ENCODE measurements at places on chromosomes 7 and 10. TPM values are rescaled to one million over a fixed set of nuclear protein-coding genes. Genes with fewer than 3 reads are reported as not detected.
A peak's percentile ranks its signal among the peaks of the same experiment; 100 is the strongest.

Gene SFRP5
- total RNA-seq = 0.56 TPM

Gene ZNF239
- 4.4 TPM for total RNA-seq

Gene SPDYE8
- total RNA-seq = not detected

Gene OR13A1
- total RNA-seq = not detected

Gene HTR5A
- total RNA-seq = not detected

Gene NT5C2
- 50.6 TPM for total RNA-seq

DNA sequence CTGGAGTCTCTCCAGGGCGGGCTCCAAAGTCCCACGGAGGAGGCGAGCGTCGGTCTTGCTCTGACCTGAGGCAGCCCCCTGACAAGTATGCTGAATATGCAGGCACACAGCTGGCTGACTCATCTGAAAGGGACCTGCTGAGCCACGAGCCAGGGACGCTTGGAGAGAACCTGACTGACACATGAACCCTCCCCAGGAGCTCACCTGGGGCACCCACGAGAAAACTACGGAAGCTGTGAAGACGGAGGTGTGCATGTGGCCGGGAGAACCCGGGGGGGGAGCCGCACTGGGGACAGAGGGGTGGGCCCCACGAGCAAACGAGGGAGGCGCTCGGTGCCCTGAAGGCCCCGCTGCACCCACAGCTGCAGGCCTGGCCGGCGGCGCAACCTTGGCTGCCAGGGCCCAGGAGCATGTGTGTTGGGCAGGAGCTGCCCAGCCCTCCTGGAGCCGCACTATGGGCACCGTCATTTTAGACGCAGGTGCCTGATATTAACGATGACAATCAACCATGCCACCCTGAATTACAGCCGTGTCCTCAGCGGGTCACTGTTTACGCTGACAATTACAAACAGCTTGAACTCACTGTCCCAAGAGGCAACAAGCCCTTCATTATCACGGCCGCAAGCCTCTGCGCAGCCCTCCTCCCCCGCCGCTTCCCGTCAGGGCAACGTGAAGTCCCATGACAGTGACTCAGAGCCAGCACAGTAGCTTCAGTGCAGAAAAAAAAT is 64.7 kb downstream of the DIP2C start:
- peak; percentile 92 for DNase-seq

DNA sequence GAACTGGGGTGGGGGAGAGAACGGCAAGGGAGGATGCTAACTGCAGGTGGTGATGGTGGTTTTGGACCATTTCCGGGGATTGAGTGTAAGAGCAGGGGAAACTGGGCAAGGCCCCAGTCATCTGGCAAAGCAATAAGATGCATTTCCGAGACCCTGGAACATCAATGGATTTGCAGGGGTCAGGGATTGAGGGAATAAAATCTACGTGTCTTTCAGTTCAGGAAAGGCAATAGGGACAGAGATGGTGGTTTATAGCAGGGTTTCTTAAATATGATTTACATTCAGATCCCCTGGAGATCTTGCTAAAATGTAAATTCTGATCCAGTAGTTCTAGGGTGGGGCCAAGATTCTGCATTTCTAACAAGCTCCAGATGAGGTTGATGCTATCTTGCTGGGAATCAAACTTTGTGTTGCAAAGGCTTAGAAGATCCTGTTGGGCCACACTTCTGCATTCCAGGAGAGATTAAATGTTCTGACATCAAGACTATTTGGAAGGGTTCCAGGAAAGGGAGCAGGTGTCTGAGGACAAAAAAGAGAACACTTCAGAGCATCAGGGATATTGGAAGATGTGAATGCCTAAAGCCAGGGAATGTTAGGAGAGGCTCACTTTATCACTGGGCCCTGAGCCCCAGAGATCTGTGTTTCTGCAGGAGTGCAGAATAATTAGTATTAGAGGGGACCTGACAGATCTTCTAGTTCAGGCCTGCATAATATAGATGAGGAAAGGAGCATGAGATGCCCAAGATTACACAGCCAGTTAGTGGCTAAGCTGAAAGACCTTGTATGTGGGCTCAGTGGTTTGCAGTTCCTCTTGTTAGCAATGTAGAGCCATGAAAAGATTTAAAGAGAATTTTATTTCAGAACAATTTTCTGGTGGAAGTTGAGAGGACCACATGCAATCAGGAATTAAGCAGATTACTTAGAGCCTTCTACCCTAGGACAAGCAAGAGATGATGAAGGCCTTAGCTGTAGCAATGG is 32.4 kb downstream of the BLNK start:
- no peak for DNase-seq

DNA sequence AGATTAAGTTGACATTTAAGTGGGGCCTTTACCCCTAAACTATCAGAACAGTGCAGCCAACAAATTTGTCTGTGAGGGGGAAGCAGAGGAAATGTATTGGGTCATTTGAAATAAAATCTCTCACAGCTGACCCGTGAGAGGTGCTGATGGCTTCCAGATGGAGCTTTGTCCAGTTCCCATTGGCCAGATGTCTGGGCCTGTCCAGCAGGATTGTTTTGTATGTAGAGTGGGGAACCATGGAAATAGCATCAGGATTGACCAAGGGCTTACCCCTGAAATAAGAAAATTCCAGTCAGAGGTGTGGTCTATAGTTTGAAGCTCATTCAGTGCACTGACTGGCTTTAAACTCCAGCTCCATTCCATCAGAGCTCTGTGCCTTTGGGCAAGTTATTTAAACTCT is 50.6 kb downstream of the INHBA start:
- DNase-seq = no peak

DNA sequence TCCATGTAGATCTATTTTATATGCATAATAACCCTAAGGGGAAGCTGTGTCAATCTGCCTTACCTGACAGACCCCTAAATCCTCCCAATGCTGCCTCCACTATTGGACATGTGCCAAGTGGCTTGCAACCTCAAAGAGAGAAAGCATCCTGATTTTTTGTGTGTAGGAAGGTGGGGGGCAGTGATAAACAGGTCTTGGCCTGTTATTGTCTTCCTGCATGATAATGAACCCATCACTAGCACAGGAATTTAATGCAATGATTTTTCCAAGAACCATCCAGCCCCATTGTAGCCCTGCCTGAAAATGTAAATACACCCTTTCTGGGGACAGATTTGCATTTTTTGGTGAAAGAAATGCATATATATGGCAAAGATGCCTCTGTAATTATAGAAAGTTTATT is 850.2 kb downstream of the LRMDA start:
- DNase-seq = no peak

DNA sequence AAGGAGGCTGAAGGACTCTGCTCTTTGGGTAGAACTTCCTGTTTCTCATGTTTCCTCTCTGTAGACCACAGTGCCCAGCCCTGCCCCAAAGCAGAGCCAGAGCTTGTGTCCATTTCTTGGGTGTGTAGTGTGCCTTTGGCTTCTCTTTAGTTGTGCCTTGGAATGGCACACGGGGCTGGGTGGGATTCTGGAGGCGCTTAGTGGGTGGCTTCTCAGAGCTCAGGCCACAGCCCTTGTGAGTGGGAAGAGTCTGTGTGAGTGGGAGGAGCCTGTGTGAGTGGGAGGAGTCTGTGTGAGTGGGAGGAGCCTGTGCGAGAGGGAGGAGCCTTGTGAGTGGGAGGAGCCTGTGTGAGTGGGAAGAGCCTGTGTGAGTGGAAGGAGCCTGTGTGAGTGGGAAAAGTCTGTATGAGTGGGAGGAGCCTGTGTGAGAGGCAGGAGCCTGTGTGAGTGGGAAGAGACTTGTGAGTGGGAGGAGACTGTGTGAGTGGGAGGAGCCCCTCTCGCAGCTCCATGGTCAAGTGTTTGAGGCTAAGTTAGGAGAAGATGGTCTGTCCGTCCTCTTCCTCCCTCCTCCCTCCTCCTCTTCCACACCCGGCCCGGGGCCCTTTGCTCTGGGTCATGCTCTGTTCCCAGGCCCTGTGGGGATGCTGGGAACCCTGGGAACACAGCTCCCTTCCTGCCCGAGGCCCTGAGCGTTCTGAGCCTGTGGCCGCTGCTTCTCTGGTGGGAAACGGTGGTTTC is 153.0 kb downstream of the GRK5 start:
- DNase-seq = peak; percentile 47

DNA sequence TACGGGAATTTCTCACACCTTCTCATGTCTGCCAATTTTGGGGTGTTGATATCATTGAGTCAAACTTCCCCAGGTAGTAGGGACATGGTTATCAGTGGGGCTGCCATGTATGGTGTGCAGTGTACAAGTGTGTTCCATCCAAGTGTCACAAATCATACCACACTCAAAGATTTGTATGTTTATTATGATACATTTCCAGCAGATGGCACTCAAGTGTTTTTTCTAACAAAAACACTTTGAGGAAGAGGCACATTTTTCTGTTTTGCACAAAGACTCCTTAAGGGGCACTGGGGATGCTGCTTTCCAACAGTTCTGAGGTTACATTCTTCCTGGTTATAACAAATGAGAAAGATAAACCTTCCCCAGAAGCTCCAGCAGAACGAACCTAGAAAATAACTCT is 414.5 kb downstream of the REEP3 start:
- DNase-seq = no peak

DNA sequence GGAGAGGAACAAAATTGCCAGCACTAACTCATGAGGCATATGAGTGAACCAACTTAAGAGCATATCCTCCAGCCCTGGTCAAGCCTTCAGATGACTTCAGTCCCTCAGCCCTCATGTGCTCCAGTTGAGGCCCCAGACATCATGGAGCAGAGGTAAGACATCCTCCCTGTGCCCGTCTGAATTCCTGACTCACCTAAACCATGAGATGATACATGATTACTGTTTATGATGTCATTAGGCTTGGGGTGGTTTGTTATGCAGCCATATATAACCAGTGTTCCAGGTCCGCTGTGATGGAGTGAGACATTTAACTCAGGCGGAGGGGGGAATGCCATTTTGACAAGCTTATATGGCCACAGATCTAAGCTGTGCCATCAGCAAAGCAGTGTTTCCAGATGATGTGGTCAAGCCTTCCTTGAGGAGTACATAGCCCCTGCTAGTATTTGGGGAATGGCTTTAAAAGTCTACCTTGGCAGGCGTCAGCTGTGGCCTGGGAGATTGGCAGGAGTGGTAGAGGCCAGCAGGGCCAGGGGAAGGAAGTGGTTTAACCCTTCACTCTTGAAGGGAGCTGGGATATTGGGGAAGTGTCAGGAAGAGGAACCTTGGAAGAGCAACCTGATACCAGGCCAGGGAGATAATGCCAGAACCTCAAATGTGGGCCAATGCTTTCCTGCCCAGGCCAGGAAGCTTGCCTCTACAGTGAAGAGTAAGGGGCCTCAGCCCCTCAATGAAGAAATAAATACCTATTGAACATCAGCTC is 343.0 kb upstream of the PODXL start:
- DNase-seq = no peak
